ENCODE measurements at places on chromosomes 13 and 19.

DNA sequence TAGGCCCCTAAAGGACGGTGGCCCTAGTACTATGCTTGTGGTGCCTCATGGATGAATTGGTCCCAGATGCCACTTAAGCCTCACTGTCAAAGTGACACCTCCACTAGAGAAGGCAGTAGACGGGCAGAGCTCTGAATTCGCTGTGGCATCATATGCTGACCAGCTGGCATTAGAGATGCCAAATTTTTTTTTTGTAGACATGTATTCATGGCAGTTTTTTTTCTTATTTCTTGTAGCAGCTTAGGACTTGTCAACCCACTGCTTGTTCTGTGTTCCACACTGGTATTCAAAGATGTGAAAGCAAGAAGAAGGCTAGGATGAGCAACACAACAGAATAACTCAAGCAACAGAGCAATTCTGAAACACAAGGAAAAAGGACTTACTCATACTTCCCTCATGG lies 212.5 kb downstream of the DLEU7 start:
- no peak for DNase-seq

- peak; percentile 15 for DNase-seq
Measured at GRCh38 chr19:43738780-43739211, 16.0 kb downstream of the SMG9 start.

DNA sequence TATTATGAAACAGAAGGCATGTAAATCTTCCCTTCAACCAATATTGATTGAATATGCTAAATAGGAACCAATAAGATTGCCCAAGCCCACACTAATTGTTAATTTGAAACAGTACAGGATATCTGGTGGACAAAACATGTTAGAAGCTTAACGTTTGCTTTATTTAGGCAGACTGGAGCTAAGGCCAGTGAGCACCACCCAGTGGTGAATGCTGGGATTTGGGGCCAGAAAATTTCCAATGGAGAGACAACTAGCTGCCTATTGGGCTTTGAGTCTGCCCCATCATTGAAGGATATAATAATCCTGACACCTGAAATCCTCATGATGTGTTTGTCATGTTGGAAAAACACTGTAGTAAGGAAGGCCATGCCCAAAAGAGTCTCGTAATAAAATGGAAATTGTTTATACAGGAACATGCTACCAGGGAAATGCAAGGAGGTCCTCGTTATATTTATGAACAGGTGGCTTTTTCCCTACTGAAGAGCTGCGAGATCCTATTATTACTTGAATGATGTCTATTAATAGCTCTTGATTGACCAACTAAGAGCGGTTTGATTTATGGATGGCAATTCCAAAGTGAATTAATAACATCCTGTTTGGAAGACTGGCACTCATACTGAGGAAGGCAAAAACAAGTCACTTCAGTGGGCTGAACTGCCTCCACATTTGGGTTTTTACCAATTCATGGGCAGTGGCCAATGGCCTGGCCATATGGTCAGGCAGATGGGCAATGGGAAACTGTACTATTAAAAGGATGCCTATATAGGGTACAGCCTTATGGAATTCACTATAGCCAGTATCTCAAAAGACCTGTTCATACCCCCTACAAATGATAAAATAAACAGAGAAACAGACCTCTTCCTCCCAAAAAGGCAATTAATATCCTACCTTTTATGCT lies 8.7 kb downstream of the SIGLECL1 start:
- no peak for DNase-seq

GRCh38 chr13:59631271-59631670 lies 532.5 kb downstream of the DIAPH3 start:
- DNase-seq = no peak

DNA sequence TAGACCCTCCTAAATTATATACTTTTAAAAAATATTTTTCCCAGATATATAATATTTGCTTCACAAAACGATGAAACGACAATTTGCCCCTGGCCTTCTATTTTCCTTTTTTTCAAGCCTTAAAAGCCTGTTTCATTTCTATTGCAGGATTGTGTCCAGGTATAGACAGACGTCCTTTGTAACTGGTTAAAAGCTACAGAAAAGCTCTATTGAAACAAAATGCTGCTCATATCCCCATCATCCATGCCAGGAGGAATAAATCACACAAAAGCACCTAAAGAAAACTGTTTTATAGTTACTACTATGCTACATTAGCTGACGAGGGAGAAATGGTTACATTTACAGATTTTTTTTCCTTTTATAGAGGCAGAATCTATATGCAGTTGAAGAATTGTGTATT lies 765.1 kb downstream of the DIAPH3 start:
- DNase-seq = no peak

DNA sequence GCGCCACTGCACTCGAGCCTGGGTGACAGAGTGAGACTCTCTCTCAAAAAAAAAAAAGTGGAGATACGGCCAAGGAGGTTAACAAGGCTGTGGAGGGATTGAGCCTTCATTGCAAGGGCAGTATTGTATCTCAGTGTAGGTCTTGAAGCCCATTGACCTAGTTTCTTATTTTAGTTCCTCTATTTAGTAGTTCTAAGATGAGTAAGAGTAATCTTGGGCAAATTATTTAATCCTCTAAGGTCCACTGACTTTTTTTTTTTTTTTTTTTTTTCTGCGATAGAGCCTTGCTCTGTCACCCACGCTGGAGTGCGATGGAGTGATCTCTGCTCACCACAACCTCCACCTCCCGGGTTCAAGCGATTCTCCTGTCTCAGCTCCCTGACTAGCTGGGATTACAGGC lies 14.3 kb upstream of the ILF3 start:
- no peak for DNase-seq

DNA sequence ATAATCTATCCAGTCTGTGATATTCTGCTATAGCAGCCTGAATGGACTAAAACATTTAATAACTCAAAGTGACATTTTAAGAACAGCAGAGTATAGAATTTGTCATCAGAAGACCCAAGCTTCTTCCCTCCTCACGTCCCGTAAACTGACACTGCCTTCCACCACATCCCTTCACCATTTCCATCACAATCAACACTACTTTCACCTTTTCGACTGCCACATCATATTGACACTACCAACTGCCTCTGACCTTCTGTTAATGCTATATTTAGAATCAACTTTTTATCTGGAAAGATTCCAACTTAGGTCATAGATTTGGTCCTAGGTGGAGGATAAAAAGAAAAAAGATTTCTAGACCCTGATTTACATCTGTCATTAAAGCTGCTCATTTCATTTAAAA lies 39.6 kb downstream of the STOML3 start:
- DNase-seq = no peak
